ENCODE measurements at places on chromosomes 4 and X.

- no peak for DNase-seq
Measured at GRCh38 chr4:6591781-6592180, 16.8 kb downstream of the MAN2B2 start.

GRCh38 chr4:135050086-135050717 is 848.6 kb upstream of the PABPC4L start:
- DNase-seq: no peak

- DNase-seq: no peak
Measured at GRCh38 chr4:2842687-2843262, 869 bp upstream of the ADD1 start.

DNA sequence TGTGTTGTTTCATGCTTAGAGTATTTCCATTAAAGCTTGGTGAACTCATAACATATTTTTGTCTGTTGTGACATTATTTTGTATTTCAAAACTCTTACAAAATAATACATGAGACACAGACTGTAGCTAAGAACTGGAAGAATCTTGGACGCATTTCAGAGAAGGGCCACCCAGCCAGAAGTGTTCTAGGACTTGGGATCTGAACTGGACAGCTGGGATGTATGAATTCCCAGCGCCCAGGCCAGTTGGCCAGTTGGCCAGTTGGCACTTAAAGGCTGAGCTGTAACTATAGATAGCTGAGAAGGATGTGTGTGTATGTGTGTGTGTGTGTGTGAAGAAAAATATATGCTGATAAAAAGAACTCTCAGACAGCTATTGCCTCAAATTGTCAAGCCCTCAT is 193.4 kb upstream of the GPR101 start:
- DNase-seq: no peak

DNA sequence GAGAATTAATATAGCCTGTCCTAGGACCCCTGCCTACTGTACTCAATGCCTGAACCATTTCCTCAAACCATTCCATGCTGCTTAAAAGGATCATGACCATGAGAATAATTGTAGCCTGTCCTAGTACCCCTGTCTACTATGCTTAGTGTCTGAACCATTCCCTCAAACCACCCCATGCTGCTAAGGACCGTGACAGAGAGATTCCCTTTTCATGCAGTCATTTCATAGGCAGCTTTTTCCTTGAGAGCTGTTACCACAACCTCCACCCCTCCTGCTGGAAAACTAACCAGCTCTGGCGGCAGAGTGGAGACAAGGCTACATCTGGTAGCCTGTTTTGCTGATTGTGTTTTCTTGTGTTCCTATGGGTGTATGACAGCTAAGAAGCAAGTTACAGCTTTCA is 174.9 kb upstream of the SMARCAD1 start:
- no peak for DNase-seq

GRCh38 chr4:54231419-54231767 is 2.3 kb downstream of the PDGFRA start:
- DNase-seq: no peak

GRCh38 chr4:35125995-35126712 is 1118.2 kb downstream of the ARAP2 start:
- no peak for DNase-seq

GRCh38 chrX:44068043-44068442 is 94.9 kb upstream of the NDP start:
- no peak for DNase-seq

- DNase-seq: no peak
Measured at GRCh38 chr4:13203101-13203500, 281.0 kb downstream of the RAB28 start.

DNA sequence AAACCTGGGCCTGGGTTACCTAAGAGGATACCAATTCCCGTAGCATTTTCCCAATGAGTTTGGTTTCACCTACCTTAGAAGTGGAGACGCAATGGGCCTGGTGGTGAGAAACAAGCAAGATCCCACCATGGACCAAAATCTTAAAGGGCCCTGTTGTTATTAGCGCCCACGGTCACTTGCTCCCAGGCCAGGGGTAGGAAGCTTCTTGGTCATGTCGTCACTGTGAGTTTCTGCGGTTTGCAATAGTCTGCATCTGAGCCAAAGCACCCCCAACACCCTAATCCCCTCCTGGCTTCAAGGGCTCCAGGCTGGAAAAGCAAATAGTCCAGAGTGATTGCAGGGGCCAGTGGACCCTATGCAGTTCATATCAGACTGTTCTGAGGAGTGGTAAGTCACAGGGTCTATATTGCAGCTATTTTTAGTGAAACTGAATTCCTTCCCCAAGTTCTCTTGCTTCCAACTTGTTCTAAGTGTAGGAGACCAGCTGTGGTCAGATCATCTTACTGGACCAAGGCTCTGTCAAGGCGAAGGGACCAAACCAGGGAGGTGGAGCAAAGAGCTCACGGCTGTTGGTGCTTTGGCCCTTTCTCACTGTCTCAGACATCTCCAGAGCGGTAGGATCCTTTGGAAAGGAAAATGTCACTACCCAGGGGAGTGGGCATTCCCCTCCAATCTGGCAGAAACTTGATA is 307.9 kb upstream of the F9 start:
- no peak for DNase-seq

DNA sequence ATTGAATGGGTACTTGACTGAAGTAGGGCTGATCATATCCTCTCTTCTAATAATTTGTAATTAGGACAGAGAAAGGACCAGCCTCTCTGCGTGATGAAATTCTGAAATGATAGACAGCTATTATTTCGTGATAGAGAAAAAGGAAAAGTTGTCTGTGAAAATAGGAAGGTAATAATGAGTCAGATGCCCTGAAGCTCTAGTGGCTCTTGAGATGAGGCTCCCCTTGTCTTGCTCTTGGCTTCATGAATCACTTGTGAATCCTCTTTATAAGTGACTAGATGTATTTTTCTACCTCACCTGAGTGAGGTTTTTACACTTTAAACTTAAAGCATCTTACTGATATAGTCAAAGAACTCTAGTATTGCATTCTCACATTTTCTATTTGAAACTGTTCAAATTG is 888.9 kb downstream of the PCDH18 start:
- no peak for DNase-seq

- no peak for DNase-seq
Measured at GRCh38 chr4:36773467-36773866, 471.1 kb upstream of the NWD2 start.

GRCh38 chr4:186622788-186623464 is 67.6 kb upstream of the MTNR1A start:
- DNase-seq: no peak

- DNase-seq: no peak
Measured at GRCh38 chrX:40661489-40661888, 14.1 kb upstream of the CXorf38 start.

DNA sequence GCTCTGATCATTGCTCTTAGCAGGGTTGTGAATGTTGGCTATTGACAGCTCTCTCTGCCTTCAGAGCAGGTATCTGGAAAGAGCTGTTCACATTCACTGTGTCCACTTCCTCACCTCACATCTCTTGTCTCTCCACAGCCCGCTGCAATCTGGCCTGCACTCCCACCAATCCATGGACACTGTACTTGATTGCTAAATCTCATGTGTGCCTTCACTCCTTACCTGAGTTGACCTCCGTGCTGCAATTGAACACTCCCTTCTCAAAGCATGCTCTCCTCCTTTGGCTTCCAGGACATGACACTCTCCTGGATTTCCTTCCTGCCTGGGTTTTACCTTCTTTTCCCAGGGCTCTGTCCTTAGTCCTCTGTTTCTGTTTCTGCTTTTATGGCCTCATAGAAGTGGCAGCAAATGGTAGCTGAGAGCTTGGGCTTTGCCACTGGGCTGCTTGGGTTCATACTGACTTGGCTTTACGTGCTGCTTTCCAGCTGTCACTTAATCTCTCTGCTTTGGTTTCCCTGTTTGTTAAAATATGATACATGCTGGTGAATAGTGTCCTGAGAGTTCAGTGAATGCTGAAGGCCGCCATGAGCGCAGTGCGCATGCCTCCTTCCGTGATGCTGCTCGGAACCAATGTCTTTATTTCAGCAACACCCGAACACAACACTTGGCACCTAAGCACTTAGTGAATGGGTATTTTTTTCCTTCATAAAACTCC is 29.5 kb downstream of the DCUN1D4 start:
- no peak for DNase-seq

DNA sequence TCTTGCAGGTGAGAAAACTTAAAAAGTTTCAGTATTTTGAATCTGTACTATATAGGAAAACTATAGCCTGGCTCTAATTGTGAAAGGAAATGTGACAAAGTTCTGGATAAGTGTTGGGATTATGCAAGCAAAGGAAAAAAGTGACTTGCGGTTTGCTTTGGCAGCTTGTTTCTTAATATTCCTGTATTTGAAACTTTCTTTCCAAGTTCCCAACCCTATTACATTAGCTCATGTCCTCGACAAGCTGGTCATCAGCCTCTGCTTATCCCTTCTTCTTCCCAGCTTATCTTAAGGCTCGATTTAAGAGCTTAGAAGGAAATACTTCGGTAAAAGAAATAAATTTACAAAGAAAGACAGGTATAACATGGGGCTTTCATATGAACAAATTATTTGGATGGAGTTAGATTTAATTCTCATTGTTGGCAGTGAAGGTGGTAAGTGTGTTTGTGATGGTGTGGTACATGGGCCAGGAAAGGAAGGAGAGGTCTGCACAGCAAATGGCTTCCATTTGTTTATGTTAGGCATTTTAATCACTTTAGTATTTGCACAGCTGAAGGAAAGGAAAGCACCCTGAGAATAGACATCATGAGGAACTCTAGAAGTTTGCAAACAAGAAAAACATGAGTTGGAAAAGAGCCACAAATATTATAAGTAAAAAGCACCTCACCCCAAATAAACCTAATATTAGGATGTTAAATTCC is 5.1 kb upstream of the MYOZ2 start:
- DNase-seq: no peak

DNA sequence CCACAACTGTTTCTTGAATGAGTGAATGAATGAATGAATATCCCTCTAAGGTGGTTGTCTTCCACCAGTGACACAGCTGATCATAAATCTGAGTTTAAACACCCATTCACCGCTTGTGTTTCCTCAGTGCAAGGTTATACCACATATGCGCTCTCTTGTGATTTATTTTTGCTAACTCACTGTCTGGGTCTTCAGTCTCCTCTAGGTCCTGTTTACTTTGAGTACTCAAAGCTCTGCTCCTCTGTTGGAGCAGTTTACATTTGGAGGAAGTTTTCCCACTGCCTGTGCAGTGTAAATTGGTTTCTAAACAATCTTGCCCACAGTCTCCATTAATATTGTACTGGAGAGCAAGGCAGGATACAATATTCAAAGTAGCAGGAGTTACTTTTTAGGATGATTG is 212.6 kb upstream of the JADE1 start:
- no peak for DNase-seq

- no peak for DNase-seq
Measured at GRCh38 chr4:175066923-175067627, 148.9 kb downstream of the ADAM29 start.

DNA sequence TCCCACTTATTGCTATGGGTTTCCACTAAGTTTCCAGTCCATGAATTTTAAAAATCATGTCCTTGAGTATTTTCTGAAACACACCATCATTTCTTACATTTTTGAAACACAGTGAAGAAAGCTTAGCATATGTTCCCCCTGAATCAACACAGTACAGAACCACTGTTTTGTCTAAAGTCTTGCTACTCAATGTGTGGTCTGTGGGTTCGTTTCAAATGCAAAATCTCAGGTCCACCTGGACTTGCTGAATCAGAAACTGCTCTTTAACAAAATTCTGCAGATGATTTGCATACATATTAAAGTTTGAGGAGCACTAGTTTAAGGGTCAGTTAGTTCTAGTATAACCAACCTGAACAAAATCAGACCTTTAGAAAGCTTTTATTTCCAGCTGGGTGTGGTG is 60.4 kb downstream of the SUPT20HL2 start:
- DNase-seq: no peak

- no peak for DNase-seq
Measured at GRCh38 chr4:47334652-47335051, 128.8 kb downstream of the COMMD8 start.

GRCh38 chr4:111761531-111761930 is 383.7 kb upstream of the FAM241A start:
- DNase-seq: no peak

GRCh38 chrX:129843209-129843458 is 552 bp downstream of the ZDHHC9 start:
- DNase-seq: no peak

GRCh38 chrX:80014141-80014940 is at the start of gene TBX22:
Gene TBX22 (plus strand): TSS chrX:80014753. CDS start chrX:80022270, 7,517 bp downstream.
- DNase-seq: no peak

DNA sequence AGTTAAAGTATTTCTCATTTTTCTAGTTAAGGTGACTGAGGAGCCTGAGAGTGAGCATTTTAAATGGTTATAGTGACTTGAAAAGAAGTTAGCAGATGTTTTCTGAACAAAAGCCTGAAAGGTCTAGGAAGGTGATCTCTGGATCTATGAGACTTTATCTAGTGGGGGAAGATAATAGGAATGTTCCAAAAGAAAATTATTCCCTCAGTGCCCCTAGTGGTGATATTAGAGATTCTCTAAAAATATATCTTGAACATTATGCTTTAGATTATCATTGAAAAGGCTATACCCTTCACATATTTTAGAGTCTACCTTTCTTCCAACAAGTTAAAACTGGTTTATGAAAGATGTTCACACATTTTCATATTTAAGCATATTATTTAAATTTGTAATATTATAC is 69.0 kb upstream of the SPANXN1 start:
- DNase-seq: no peak

- DNase-seq: no peak
Measured at GRCh38 chrX:11097933-11098332, 13.2 kb upstream of the HCCS start.

DNA sequence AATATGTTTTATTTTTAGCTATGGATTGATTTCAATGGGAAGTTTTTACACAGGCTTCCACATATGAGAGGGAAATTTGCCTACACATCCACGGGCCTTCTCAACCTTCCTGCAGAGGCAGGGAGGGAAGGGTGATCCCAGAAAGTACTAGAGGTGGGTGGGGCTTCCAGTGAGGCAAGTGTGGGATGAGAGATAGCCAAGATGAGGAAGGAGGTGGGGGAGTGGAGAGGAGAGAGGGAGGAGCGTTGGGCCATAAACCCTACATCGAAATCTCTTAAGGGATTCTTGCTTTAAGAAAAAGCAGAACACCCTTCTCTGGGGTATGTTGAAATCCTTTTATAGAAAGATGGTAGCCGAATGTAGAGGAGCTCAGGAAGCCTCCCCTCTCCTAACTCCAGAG is 19.0 kb downstream of the NKX6-1 start:
- no peak for DNase-seq

DNA sequence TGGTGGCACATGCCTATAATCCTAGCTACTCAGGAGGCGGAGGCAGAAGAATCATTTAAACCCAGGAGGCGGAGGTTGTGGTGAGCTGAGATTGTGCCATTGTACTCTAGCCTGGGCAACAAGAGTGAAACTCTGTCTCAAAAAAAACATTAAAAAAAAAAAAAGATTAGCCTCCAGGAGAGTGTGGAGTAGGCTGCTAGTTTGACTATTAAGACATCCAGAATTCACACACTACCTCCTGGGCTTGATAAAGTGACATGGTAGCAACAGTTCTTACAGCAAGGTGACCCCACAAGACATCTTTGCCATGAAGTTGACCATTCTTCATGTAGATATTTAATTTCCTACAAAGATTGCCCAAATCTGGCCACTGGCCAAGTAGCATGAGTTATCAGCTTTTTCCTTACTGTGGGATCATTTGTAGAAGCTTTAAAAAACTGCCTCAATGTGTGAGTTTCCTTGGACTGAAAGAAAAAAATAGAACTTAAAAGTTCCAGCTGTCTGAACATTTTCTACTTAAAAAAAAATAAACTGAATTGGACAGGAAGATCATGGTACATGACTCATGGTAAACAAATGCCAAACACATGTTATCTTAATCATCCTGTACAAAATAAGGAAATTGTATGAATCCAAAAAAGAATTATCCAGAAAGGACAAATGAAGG is 35.3 kb upstream of the SPRY1 start:
- DNase-seq: no peak
